ENCODE measurements at places on chromosomes 1 and 21.

DNA sequence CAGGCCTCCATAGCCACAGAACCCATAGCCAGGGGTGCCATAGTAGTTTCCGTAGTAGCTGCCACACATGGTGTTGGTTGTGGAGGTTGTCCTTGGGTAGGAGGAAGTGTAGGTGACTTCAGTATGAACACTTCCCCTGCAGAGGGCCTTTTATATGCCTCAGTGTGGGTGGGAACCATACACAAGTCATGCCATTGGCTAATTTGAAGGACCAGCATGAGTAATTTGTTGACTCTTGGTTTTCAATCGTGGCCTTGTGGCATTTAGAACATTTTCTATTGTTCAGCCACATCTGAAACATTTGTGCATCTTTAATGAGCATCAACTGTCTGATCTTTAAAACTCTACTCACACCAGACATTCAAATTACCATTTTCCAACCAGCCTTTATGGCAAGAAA is at the start of gene KRTAP6-1:
TSS of gene KRTAP6-1 (minus strand) at position 95 of the 400 bp plus-strand sequence. CDS start at position 69, 26 bp downstream.
- no peak for DNase-seq

GRCh38 chr21:32312326-32312725 is 13.7 kb downstream of the MRAP start:
- no peak for DNase-seq

DNA sequence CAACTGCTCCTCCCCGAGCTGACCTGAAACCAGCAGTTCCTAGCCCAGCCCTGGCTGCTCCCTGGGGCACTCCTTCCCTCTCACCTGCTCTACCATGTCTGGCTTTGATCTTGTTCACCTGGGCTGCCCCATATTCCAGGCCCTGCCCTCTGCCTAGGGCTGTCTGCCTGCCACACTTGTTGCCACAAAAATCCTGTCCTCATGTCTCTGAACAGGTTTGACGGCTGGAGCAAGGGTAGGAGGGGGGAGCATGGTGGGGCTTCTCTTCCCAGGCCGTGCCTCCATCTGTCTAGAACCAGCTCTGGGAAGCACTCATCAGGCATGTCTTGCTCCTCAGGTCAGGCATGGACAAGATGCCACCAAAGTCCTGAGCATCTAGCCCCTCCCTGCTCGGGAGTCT is 44.3 kb upstream of the WNT2B start:
- DNase-seq, result no peak

DNA sequence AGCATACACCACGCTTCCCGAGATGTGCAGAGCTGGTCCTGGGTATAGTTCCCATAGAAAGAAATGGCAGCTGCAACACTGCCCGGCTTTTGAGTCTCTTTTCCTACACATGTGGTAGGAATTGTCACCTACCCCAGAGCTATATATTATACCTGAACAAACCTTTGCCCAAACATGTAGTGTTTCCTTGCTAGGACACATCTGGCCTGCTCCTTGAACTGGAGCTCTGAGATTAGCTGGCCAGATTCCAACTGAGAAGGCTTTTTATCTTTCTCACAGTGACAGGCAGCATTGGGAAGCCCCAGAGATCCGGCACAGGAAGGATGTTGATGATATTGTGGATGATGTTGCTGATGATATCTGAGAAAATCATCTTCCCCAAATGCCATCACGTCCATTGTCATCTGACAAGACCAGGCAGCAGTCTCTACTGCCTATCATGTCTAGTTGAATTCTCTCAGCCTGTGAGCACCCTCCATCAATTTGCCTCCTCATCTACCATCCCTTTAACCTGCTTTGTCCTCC is 115.0 kb upstream of the SMYD2 start:
- no peak for DNase-seq

DNA sequence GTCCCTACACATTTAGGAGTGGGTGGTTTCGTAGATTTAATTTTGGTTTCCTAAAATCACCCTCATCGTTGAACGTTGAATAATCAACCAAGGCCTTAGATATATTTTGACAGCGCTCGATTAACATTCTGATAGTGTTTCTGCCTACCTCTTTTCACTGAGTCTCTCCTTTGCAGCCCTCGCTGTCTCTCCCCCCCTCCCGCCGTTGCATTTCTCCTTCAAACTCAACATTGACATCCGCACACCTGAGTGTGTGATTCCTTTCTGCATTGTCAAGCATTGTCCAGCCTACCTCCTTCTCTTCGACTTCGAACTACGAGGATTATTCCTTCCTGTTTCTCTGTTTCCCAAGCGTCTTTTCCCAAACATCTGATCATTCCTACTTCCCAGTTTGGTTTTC is 1.8 kb upstream of the ADAMTS1 start:
- no peak for DNase-seq

- DNase-seq, result no peak
Observed at GRCh38 chr1:1319646-1319941, 4.9 kb downstream of the INTS11 start.

DNA sequence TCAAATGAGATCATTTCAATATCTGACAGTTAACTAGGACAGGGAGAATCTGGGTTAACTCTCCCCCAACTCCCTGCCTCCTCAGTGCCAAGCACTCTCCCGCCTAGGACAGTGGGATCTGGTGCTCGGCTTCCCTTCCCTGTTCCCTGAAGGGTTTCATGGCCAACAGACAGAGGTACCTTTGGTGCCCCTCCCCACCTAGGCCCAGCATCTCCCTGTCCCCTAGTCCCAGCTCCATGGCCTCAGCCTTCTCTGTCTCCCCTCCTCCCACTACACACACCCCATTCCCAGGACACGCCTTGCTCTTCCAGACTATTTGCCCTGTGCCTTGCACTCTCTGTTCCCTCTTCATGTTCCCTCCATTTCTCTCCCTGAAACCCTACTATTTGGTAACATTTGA is 77.1 kb downstream of the CD247 start:
- DNase-seq, result no peak

DNA sequence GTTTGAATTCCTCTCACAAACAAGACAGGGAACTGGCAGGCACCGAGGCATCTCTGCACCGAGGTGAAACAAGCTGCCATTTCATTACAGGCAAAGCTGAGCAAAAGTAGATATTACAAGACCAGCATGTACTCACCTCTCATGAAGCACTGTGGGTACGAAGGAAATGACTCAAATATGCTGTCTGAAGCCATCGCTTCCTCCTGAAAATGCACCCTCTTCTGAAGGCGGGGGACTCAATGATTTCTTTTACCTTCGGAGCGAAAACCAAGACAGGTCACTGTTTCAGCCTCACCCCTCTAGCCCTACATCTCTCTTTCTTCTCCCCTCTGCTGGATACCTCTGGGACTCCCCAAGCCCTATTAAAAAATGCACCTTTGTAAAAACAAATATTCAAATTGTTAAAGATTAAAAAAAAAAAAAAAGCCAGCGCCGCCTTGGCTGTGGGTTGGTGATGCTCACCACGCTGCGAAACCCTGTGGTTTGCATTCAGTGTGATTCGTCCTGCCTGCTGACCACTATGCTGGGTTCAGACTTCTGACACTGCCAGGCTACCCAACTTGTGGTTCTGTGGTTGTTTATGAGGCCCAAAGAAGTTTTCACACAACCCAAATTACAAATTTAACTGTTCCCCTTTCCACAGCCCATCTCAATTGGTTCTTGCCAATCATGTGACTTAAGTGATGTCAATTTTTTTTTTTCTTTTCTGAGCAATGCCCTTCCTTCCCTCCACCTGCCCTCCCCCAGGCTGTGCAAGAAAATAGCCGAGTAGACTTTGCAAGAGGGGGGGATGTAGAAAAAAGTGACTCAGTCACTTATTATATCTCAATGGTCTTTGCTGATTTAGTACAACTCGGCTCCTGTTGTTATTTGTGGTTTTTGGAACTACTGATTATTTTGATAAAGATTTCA is at the start of gene RUNX1:
TSS of gene RUNX1 (minus strand) at position 597 of the 912 bp plus-strand sequence.
- peak; percentile 95 for DNase-seq
